Activated T-cell treated with anti-CD3 and anti-CD28 coated beads, Interleukin-2, amount 50 U/mL, for 72 hours (primary cell): ENCODE measurements at places on chromosomes 5 and 9. TPM values are rescaled to one million over a fixed set of nuclear protein-coding genes. Genes with fewer than 3 reads are reported as not detected.
A peak's percentile ranks its signal among the peaks of the same experiment; 100 is the strongest.

GRCh38 chr5:109690242-109690974 is 681 bp downstream of the MAN2A1 start:
- H3K27ac ChIP-seq = peak overlapping the region; percentile 87
- H3K27me3 ChIP-seq = no peaks in the 10 kb centered on the region
- peak overlapping the region; percentile 91 for H3K4me3 ChIP-seq
- H3K36me3 ChIP-seq = peaks cover 2% of the 10 kb centered on the region
- peak; percentile 57 for DNase-seq

DNA sequence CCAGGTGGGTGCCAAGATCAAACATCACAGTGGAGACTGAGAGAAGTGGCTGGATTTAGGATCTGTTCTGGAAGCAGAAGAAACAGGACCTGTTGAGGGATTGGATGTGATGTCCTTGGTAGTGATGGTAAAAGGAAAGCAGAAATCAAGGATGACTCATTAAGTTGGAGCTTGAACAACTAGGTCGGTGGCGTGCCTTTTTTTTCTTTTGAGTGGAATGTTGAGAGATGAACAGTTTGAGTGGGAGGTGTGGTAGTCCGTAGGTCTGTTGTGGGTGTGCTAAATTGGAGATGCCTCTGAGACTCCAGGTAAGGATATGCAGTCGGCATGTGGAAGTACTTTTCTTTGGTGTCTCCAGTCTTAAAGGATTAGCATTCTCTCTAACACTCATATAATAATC is 92.1 kb upstream of the IL12B start:
- no peak overlapping the region for H3K4me3 ChIP-seq
- H3K27me3 ChIP-seq = peaks cover 7% of the 10 kb centered on the region
- DNase-seq = no peak

DNA sequence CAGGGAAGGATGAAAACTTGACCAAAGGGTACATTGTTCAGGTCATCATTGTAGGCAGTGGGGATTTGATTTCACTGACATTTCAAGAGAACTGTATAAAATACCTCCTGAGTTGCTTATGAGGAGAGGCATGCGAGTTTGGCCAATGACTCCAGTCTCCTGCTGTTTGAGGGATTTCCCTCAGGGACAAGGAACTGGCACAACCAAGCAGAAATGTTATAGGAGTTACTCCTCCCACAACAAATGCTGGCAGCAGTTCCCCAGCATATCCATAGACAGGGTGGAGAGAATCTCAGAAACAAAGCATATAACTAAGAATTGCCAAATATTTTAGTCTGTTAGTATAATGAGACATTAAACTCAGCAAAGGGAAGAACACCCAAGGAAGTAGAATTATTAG is 47.2 kb upstream of the FBXL7 start:
- H3K27ac ChIP-seq = no peak overlapping the region
- H3K4me3 ChIP-seq = no peak overlapping the region
- no peaks in the 10 kb centered on the region for H3K36me3 ChIP-seq

DNA sequence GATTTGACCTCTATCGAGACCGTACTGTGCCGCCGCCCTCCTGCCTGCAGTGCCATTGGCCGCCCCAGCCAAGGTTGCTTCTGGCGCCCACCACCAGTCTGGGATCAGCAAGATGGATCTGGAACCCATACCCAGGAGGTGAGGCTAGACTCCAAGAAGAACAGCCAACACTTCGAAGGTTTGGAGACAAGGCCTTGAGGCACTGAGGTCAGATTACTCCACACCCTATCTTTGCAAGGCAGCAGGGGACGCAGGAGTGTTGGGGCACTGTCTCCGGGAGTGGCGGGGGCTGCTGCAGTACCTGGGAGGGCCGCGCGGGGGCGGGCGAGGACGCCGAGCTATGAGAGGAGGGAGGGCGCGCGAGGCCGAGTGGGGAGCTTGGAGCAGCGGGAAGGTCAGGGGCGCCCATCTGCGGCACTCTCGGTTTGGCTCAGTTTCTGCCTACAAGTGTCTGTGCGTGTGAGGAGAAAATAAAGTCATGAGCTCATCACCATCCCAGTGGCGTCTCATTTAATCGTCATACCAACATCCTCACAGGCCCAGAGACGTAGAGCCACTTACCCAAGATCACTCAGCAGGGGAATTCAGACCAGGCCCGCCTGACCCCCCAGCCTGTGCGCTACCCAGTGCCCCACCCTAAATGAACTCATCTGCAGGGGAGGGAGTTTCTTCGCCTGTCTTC is 20.5 kb upstream of the PSD2 start:
- peak overlapping the region; percentile 16 for H3K4me3 ChIP-seq
- H3K4me1 ChIP-seq = peaks cover 17% of the 10 kb centered on the region
- peaks cover 12% of the 10 kb centered on the region for H3K27me3 ChIP-seq
- H3K36me3 ChIP-seq = no peaks in the 10 kb centered on the region
- DNase-seq = peak; percentile 86

DNA sequence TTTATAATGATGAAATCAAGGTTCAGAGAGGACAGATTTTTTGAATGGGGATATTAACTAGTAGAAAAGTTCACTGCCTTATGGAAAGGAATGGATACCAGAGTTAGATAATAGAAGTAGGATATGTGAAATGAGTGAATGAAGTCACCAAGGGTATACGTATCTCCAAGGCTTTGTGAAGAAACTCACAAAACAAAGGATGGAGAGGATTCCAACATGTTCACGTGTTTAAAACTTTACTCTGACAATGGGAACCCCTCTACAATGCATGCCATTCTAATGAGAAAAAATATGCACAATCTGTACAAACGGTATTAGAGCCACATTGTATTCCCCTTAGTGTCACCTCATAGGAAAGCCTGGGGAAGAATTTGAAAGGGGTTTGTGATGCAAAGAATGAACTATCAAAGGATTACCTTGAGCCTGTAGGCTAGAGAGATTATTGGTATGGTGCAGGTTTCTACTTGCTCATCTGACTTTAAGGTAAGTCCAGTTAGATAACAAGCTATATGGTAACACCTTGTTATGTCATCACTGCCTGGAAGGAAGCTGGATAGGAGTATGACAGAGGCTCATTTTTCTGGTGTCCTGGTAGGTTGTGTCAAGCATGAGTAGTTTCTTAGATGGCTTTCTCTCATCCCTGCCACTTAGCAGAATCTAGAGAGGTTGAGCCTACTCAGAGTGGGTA is 250.3 kb upstream of the SEMA6A start:
- DNase-seq = no peak
- no peaks in the 10 kb centered on the region for H3K36me3 ChIP-seq
- no peak overlapping the region for H3K27ac ChIP-seq
- no peaks in the 10 kb centered on the region for H3K4me1 ChIP-seq

GRCh38 chr5:180649297-180650039 is at the start of gene FLT4:
Gene FLT4 (minus strand): TSS chr5:180649600. CDS start chr5:180649545, 55 bp downstream.
- H3K27me3 ChIP-seq = peaks cover 59% of the 10 kb centered on the region
- peaks cover 16% of the 10 kb centered on the region for H3K4me1 ChIP-seq
- DNase-seq = no peak
- no peaks in the 10 kb centered on the region for H3K36me3 ChIP-seq
- peak within 1 kb of the TSS; percentile 87 for H3K4me3 ChIP-seq

- H3K27ac ChIP-seq = no peak overlapping the region
- H3K36me3 ChIP-seq = no peaks in the 10 kb centered on the region
- H3K4me3 ChIP-seq = no peak overlapping the region
Measured at GRCh38 chr5:141680751-141681201, 1.3 kb downstream of the ARAP3 start.

DNA sequence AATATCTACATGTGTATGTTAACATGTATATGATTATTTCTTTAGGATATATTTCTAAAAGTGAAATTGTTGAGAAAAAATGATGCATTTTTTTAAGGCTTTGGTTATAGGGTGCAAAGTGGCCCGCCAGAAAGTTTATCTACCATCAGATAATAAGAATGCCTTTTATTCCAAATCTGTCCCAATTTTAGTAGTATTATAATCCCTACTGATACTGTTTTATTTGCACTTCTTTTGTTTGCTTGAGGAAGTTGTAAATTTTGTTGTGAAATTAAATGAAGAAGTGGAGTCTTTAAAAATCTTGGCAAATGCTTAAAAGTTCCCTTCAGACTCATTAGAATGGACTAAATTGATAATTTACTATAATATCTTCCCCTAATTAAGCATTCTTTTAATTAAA is 73.0 kb downstream of the NIPBL start:
- no peaks in the 10 kb centered on the region for H3K36me3 ChIP-seq
- H3K4me1 ChIP-seq = peaks cover 18% of the 10 kb centered on the region
- no peak for DNase-seq
- no peak overlapping the region for H3K4me3 ChIP-seq
- H3K27ac ChIP-seq = no peak overlapping the region
- H3K27me3 ChIP-seq = no peaks in the 10 kb centered on the region

- no peaks in the 10 kb centered on the region for H3K36me3 ChIP-seq
- H3K27ac ChIP-seq = no peak overlapping the region
- H3K27me3 ChIP-seq = peaks cover 48% of the 10 kb centered on the region
- DNase-seq = no peak
- H3K4me1 ChIP-seq = peaks cover 10% of the 10 kb centered on the region
Measured at GRCh38 chr9:136193891-136194279, 11.0 kb downstream of the LHX3 start.

DNA sequence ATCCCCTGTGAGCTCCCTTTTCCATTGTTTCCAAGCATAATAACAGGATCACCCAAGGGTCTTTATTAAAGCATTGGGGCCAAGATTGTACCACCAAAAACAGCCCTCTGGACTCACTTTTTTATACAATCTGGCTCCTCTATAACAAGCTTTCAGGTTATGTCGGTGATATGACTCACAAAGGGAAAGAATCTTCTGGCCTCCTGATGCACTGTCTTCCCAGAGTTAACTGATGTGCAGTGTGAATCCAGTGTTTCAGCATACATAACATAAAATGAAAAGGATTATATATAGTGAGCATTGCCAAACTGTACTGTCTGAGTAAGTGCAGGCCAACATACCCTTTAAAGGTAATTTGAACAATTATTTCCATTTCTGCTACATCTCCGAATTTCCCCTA is 33.9 kb upstream of the MAN2A1 start:
- H3K36me3 ChIP-seq = no peaks in the 10 kb centered on the region
- peaks cover 34% of the 10 kb centered on the region for H3K4me1 ChIP-seq
- DNase-seq = no peak
- no peak overlapping the region for H3K4me3 ChIP-seq
- H3K27ac ChIP-seq = no peak overlapping the region
- H3K27me3 ChIP-seq = peaks cover 25% of the 10 kb centered on the region

DNA sequence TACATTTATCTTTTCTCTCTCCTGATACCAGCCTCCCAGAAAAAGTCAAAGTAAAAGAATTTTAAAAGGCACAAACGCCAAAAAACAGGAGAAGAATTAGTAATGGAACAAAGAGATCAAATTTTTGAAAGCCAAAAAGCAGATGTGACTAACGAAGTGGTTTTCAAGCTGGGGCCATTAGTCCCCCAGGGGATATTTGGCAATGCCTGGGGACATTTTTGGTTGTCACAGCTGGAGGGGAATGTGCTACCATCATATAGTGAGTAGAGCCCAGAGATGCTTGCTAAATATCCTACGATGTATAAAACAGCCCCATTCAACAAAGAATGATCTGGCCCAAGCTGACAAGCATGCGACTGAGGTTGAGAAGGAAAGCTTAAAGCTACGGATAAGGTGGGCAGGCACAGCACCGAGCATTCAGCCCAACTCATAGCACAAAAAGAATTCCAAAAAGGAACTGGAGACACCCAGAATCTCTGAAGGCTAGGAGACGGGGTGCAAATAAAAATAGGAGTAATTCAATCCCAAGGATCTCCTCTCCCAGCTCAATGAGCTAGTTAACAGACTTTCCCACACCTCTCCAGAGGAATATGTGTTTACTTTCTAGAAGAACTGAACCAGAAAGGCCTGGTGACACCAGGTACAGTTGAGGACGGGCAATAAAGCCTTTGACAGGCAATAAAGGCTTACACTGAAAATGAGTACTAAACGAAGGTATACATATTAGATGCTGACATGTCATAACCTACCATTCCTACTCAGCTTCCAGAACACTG is 269.0 kb downstream of the DENND1A start:
- peaks cover 17% of the 10 kb centered on the region for H3K36me3 ChIP-seq
- H3K4me3 ChIP-seq = no peak overlapping the region
- DNase-seq = no peak
- no peak overlapping the region for H3K27ac ChIP-seq

- DNase-seq = no peak
- H3K4me1 ChIP-seq = peaks cover 28% of the 10 kb centered on the region
- H3K27ac ChIP-seq = no peak overlapping the region
Measured at GRCh38 chr9:109481856-109482255, 16.3 kb downstream of the PTPN3 start.

- peaks cover 3% of the 10 kb centered on the region for H3K36me3 ChIP-seq
- no peak overlapping the region for H3K27ac ChIP-seq
- peak overlapping the region; percentile 29 for H3K4me3 ChIP-seq
- H3K4me1 ChIP-seq = peaks cover 8% of the 10 kb centered on the region
- H3K27me3 ChIP-seq = peaks cover 47% of the 10 kb centered on the region
Measured at GRCh38 chr5:1883120-1883924, 597 bp upstream of the IRX4 start.

- DNase-seq = no peak
- H3K4me1 ChIP-seq = peaks cover 5% of the 10 kb centered on the region
- H3K4me3 ChIP-seq = no peak overlapping the region
- H3K27ac ChIP-seq = no peak overlapping the region
Measured at GRCh38 chr9:131980267-131981016, 99.2 kb downstream of the MED27 start.

DNA sequence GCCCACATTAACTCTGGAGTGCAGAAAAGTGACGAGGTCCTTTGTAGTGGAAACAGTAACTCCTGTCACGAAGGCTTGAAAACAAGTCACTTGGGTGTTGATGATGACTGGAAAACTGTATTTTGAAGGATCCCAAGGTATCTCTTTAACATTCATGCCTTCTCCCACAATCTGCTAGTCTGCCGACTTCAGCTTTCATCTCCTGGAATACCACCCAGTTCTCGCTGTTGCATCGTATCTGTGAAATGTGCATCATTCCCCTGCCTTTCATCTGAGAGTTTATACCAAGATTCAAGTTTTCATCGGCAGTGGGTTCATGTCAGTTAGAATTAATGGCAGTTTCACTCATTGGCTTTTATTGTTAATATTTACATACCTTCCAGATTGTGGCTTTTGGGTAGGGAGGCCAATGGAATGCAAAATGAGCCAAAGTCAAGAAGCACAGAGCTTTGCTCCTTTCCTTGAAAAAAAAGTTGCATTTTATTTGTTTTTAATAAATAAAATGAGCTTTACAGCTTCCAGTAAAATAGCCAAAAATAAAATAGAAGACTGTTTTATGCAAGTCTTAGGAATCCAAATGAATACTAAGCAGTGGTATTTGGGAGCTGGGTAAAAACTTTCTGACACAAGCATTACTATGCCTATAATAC is 575.2 kb upstream of the WWC1 start:
- no peaks in the 10 kb centered on the region for H3K4me1 ChIP-seq
- no peaks in the 10 kb centered on the region for H3K36me3 ChIP-seq
- H3K27ac ChIP-seq = no peak overlapping the region
- no peak overlapping the region for H3K4me3 ChIP-seq
- no peak for DNase-seq
- H3K27me3 ChIP-seq = no peaks in the 10 kb centered on the region

- H3K4me1 ChIP-seq = peaks cover 65% of the 10 kb centered on the region
- peak overlapping the region; percentile 92 for H3K4me3 ChIP-seq
- peak overlapping the region; percentile 38 for H3K27ac ChIP-seq
- peaks cover 8% of the 10 kb centered on the region for H3K36me3 ChIP-seq
Measured at GRCh38 chr9:93096811-93097382, 880 bp downstream of the CARD19 start.

- peak overlapping the region; percentile 31 for H3K4me3 ChIP-seq
- H3K4me1 ChIP-seq = peaks cover 70% of the 10 kb centered on the region
- no peaks in the 10 kb centered on the region for H3K27me3 ChIP-seq
Measured at GRCh38 chr5:80239680-80240367, 16.0 kb downstream of the SERINC5 start.

ZNG1E gene
- 42.4 TPM for total RNA-seq

YIPF5 gene
- 40.9 TPM for total RNA-seq
